ENCODE measurements at places on chromosomes 5 and 9.

DNA sequence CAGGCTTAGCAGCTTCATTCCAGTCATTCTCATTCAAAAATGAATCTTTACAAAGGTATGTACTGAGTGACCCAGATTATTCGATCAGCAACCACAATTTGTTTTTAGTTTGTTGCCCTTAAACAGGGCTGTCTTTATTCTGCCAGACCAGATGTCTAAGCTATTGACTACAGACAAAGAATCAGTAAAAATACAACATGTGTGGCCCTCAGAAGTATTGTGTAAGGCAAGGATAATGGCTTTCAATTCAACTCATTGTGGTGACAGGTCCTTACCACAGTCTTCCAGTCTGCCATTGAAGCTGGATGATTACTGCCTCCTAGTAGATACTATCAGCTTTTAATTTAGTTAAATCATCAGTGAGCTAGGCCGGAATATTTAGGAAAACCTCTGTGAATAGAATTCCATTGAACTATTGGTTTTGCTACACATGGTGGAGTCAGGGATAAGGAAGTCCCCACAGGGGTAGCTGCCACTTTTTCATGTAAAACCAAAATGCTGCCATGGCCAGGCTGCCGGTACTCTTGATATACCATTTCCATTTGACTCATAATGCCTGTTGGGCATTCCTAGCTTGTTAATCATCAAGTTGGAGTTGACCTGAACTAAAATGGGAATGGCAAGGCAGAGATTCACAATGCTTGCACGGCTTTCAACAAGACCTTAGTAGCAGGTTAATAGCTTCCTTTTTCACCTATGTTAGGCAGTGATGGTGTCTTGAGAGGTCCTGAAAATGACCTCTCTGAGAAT lies 175.6 kb downstream of the MEF2C start:
- DNase-seq: no peak

DNA sequence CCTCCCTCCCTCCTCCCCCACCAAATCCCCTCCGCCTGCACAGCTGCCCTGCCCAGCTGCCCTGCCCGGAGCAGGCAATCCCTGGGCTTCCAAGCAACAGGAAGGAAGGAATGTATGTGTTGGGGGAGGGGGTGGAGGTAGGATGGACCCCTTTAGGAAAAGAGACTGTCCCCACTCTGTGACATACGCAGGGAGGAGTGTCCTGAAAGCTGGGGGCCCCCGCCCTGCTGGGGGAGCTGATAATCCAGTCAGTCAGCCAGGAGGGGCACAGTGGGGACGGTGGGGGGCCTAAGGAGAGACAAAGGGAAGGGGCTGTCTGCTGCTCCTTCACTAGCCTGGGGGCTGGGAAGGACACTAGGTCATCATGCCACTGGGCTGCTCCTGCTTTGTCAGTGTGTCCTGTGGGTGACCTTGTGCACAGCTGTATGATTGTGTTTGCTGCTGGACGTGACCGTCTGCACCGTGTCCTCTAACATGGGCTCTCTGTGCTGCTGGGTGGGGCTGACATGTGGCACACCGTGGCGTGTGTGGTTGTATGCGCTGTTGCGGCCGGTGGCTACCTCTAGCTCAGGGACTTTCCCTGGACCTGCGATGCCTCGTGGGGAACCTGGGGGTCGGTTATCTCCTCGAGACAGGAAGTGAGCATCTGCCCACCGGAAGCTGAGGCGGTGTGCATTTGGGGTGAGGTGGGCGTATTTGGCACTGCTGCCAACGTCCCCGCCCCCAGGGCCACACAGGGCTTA lies 3.0 kb downstream of the N4BP3 start:
- peak; percentile 52 for DNase-seq

- no peak for DNase-seq
Observed at GRCh38 chr5:17763301-17763700, 129.0 kb downstream of the TAF11L14 start.

DNA sequence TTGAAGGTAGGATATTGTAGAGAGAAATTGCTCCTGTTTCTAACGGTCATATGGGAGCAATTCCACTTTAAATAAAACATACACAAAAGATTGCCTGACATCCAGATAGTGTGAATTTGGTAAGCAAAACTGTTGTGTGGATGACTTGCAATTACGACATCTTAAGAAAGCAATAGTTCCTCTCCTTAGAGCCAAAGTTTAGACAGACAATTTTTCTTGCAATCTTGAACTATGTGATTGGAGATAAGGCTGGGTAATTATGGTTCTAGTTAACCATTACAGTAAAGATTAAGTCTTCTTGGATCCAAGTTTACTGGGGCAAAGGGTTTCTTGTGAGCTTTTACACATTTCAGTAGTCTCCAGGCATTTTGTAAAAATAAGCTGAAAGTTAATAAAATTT lies 1080.6 kb upstream of the CDH6 start:
- no peak for DNase-seq

DNA sequence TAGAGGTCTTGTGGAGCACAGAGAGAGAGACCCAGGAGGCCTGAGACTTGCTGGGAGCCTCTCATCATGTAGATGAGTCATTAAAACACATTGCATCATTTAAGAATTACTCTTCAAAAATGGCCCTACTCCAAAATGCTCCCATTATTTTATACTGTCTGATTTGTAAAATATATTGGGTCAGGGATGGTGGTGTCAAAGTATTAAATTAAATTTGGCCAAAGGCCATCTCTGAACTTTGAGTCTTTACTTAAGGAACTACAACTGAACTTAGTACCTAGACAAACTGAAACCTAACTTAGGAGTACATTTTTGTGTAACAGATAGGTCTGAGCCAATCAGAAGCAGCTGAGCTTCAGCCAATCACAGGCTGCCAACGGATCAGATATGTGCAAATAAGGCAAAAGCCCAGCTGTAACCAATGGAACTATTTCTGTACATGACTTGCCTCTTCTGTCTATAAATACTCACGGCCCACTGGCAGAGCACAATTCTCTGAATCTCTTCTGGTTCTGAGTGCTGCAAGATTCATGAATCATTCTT lies 657.2 kb downstream of the TLE1 start:
- DNase-seq: no peak

GRCh38 chr9:77910194-77910621 lies 121.4 kb downstream of the GNAQ start:
- no peak for DNase-seq

DNA sequence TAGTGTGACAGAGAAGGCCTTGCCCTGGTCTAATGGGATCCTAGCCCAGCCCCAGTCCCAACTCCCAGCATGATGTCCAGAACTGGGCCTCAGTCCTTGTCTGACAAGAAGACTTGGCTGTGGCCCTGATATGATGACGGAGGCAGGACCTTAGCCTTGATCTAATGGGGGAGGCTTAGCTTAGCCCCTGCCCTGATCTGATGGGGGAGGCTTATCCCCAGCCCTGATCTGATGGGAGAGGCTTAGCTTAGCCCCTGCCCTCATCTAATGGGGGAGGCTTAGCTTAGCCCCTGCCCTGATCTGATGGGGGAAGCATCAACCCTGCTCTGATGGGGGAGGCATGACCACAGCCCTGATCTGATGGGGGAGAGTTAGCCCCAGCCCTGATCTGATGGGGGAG lies 3.7 kb downstream of the PKN3 start:
- DNase-seq: no peak

DNA sequence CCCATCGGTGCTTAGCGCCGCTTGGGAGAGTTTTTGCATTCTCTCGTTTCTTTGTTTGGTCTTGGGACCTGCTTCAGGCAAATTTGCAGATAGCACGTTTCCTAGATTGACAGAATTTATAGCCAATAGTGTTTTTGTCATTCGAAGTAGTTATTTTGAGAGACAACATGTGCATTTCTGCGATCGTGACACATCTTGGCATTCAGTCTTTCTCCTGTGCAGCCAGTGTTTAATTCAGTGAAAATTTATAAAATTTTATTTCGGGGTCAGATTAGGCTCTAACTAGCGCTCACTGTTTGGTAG lies 830 bp downstream of the PRRC1 start:
- DNase-seq: no peak

DNA sequence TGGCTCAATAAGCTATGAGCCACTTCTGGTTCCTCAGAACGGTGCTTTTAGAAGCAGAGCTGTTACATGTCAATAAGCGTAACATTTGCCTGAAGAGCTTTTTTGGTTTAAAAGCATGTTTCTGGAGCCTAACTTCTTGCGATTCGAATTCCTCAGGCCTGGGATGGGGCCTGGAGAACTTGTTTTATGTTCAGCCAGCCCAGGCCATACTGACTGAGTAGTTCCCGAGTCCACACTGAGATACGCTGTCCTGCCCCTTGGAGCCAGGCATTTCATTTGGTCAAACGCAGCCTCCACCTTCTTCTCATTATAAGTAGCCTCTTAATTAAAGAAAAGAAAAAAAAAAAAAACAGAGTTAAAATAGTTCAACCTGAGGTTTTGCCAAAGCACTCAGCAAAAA lies 260.6 kb upstream of the ANKRD55 start:
- DNase-seq: no peak
